ENCODE measurements at places on chromosomes 1 and 21. TPM values are rescaled to one million over a fixed set of nuclear protein-coding genes. Genes with fewer than 3 reads are reported as not detected.
A peak's percentile ranks its signal among the peaks of the same experiment; 100 is the strongest.

DNA sequence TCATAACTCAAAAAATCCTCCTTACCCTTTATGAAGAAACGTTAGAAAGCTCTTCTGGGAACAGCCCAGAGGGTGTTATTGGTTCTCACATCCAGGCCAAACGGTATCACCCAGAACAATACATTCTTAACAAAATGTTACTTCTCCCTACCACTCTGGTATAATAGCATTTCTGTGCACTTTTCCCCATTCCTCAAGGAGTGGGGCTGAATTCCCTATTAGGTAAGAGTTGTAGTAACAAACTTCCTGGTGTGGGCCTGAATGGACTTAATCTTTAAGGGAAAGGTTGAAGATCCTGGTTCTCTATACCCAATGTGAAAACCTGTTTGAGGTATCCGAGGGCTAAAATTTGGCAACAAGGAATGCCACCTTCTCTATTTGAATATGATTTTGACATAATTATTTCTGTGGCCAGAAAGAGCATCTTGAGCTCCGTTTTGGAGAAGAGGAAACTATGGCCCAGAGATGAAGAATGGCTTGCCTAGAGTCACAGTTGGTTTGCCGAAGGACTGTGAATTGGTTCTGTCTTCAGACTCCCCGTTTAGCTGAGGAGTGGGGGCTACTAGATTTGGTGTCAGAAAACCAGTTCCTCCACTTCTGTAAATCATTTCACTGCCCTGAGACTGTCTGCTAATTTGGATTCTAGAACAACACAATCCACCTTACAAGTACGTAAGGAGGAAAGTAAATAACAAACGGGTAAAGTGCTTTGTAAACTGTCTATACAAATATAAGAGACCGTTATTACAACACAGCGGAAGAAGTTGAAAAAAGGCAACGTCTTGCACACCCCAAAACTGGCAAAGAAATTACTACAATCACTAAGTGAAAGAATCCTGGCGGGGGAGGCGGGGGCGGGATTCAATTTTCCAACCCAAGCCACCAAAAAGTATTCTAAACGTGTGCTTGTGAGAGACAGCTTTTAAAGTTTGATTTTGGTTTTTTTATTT is 2.3 kb downstream of the ANP32E start:
- H3K27me3 ChIP-seq: no peaks in the 10 kb centered on the region
- peak overlapping the region; percentile 100 for H3K4me3 ChIP-seq
- H3K4me1 ChIP-seq: peaks cover 22% of the 10 kb centered on the region
- peak; percentile 14 for DNase-seq

VWA5B1 gene
- not detected for total RNA-seq

DNA sequence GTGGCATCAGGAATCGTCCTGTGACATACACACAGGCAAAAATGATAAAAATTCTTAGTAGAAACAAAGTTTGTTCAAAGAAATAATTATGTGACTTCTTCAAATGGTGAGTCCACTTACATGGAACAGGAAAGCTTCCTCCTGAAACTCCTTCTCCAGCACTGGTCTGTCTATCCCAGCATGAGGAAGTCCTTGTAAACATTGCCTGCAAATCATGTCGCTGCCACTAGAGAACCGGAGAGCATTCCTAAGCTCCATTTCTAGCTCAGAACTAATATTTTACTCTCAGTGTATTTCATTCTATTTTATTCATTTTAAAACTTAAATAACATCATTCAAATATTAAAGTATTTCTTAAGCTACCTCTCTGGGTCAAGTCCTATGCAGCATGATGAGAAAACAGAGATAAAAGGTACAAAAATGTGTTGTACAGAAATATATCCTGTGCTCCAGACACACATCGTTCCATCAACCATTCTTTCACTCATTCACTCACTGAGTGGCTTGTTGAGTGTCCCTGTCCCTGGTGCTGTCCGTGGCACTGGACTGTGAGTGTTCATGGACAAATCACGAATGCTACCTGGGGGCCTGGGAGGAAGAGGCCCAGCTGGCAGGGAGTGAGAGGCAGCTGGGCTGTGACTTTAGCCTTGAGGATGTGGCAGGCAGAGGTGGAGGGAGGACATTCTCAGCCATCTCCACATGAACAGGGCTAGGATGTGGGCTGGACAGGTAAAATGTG is 10.0 kb downstream of the CYP4A22 start:
- H3K27me3 ChIP-seq: no peaks in the 10 kb centered on the region
- H3K4me3 ChIP-seq: no peak overlapping the region
- DNase-seq: no peak
- no peaks in the 10 kb centered on the region for H3K36me3 ChIP-seq
- no peaks in the 10 kb centered on the region for H3K4me1 ChIP-seq
- H3K27ac ChIP-seq: no peak overlapping the region

DNA sequence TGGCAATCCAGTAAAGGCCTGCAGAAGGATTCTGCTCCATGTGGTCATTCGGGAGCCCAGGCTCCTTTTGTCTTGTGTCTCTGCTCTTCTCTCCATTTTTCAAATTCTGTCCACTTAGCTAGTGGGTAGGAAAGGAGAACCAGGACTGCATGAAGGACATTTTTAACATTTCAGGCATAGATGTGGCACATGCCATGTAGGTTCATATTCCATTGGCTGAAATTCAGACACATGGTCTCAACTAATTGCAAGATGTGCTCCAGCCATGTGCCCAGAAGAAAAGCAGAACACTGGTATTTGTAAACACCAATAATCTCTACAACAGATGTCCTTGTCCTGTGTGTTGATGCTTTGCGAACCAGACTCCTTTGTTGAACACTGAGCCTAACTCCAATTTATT is 85.2 kb upstream of the WLS start:
- no peak for DNase-seq
- H3K4me1 ChIP-seq: no peaks in the 10 kb centered on the region
- no peaks in the 10 kb centered on the region for H3K36me3 ChIP-seq
- H3K27me3 ChIP-seq: no peaks in the 10 kb centered on the region
- no peak overlapping the region for H3K4me3 ChIP-seq

- no peak overlapping the region for H3K4me3 ChIP-seq
- H3K27me3 ChIP-seq: no peaks in the 10 kb centered on the region
- H3K27ac ChIP-seq: no peak overlapping the region
- H3K4me1 ChIP-seq: no peaks in the 10 kb centered on the region
Observed at GRCh38 chr1:158003406-158003800, 10.0 kb downstream of the KIRREL1 start.

DNA sequence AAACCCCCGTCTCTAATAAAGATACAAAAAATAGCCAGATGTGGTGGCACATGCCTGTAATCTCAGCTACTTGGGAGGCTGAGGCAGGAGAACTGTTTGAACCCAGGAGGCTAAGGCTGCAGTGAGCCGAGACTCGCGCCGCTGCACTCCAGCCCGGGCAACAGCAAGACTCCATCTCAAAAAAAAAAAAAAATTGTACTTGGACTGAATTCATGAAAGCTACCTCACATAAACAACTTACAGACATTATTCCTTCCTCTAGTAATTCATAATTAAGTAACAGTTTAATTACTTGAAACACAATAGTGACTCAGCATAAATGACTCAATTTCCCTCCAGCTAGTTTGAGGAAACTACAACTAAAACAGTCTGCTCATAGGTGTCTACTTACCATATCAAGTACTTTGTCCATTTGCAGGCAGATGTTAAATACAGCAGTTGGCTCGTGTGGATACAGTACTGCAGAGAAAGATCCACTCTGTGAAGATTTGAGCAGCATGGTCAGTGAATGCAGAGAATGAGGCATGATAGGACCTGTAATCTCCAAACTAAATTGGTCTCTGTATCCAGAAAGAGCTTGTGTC is 9.4 kb downstream of the DONSON start:
- no peak overlapping the region for H3K27ac ChIP-seq
- H3K36me3 ChIP-seq: peaks cover 18% of the 10 kb centered on the region
- no peaks in the 10 kb centered on the region for H3K27me3 ChIP-seq
- no peak overlapping the region for H3K4me3 ChIP-seq
- no peaks in the 10 kb centered on the region for H3K4me1 ChIP-seq

DNA sequence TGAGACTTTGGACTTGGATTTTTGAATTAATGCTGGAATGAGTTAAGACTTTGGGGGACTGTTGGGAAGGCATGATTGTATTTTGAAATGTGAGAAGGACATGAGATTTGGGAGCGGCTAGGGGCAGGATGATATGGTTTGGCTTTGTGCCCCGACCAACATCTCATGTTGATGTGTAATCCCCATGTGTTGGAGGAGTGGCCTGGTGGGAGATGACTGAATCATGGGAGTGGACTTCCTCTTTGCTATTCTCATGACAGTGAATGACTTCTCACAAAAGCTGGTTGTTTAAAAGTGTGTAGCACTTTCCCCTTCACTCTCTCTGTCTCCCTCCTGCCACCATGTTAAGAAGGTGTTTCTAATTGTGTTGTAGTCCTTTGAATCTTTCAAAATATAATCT is 9.3 kb upstream of the PHGDH start:
- DNase-seq: no peak
- no peak overlapping the region for H3K27ac ChIP-seq
- H3K4me1 ChIP-seq: no peaks in the 10 kb centered on the region
- H3K36me3 ChIP-seq: no peaks in the 10 kb centered on the region
- peaks cover 3% of the 10 kb centered on the region for H3K27me3 ChIP-seq
- no peak overlapping the region for H3K4me3 ChIP-seq

DNA sequence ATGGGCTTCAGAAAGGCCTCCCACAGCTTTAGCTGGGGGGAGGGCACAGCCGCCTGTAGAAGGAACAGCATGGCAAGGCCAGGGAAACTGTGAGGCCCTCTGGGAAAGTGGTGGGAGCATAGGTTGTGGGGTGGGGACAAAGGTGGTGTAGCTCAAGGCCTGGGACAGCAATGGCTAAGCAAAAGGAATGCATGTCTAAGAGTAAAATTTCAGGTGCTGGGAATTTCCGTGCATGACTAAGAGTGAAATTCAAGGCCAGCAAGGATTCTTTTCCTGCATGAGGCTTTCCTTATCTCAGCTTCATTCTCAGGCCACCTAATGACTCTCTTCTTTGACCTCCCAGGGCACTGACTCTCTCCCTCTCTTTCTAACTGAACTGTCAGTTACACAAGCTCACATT is 86.5 kb upstream of the WNT4 start:
- H3K27ac ChIP-seq: no peak overlapping the region
- no peaks in the 10 kb centered on the region for H3K4me1 ChIP-seq
- no peak overlapping the region for H3K4me3 ChIP-seq
- DNase-seq: no peak
- no peaks in the 10 kb centered on the region for H3K27me3 ChIP-seq

Data from CD4-positive, alpha-beta memory T cell (primary cell).